ENCODE measurements at places on chromosomes 1 and 21.

DNA sequence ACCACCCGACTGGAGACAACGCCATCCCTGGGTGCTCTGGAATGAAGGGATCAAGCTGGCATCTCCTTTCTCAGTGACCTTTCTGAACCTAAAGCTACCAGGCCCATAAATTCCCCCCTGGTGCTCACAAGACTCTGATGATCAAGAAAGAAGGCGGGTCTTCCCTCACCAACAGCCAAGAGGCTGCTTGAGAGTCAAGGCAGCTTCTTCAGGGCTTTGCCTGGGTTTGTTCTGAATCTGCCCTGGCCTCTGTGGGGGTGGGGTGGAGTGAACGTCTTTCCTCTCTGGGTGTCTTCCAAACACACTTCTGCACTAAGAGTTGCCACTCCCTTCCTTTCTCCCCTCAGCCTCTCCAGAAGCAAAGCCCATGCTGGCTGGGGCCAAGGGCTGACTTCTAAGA, 36.1 kb downstream of the CD247 start:
- no peak for DNase-seq

GRCh38 chr1:27405074-27405473, 12.7 kb downstream of the GPR3 start:
- no peak for DNase-seq

GRCh38 chr1:93993731-93994130, 84.5 kb upstream of the GCLM start:
- DNase-seq: peak; percentile 46

GRCh38 chr1:7810395-7810794, 26.3 kb downstream of the PER3 start:
- no peak for DNase-seq

GRCh38 chr1:99544328-99544727, 101.6 kb upstream of the PALMD start:
- no peak for DNase-seq

DNA sequence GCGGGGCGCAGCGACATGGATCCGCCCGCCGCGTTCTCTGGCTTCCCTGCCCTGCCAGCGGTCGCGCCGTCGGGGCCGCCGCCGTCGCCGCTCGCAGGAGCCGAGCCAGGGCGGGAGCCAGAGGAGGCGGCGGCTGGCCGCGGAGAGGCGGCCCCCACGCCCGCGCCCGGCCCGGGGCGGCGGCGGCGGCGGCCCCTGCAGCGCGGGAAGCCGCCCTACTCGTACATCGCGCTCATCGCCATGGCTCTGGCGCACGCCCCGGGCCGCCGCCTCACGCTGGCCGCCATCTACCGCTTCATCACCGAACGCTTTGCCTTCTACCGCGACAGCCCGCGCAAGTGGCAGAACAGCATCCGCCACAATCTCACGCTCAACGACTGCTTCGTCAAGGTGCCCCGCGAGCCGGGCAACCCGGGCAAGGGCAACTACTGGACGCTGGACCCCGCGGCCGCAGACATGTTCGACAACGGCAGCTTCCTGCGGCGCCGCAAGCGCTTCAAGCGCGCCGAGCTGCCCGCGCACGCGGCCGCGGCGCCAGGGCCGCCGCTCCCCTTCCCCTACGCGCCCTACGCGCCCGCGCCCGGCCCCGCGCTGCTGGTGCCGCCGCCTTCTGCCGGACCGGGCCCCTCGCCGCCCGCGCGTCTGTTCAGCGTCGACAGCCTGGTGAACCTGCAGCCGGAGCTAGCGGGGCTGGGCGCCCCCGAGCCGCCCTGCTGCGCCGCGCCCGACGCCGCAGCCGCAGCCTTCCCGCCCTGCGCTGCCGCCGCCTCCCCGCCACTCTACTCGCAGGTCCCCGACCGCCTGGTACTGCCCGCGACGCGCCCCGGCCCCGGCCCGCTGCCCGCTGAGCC, 459 bp downstream of the FOXE3 start:
- no peak for DNase-seq

DNA sequence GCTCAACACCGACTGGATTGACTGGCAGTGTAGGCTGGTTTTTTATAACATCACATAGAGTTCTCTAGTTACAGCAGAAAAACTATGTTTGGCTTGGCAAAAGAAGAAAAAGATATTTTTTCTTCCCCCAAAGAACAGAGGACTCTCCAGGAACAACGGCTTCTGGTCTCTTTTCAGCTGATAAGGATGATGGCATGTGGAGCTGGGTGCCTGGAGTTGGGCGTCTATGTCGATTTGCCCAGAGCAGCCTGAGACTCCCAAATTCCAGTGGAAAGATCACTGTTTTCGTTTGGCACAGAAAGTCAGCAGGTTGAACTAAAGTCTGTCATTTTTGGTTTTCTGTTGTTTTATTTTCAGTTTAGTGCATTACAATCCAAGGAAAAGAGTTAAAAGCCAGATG, 91.1 kb downstream of the SMYD2 start:
- DNase-seq: no peak

GRCh38 chr1:204075139-204075521, 2.2 kb downstream of the SOX13 start:
- no peak for DNase-seq

DNA sequence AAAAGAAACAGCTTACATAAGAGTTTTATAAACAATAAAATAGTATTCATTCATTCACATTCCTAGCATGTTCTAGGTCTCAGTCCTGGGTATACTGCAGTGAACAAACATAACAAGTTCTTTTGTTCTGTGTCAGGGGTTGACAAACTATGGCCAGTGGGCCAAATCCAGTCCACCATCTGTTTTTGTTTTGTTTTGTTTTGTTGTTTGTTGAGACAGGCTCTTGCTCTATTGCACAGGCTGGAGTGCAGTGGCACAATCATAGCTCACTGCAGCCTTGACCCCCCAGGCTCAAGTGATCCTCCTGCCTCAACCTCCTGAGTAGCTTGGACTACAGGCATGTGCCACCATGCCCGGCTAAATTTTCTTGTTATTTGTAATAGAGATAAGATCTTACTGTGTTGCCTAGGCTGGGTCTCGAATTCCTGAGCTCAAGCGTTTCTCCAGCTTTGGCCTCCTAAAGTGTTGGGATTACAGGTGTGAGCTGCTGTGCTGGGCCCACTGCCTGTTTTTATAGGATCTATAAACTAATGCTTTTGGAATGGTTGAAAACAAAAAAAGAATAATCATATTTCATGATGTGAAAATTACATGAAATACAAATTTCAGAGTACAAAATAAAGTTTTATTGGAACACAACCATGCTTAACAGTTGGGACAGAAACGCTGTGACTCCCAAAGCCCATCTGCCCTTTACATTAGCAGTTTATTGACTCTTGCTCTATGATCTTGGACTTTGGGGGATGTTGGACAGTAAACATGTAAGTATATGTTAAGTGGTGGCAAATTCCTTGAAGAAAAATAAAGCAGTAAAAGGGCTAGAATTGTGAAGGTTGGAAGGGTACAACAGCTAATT, 17.9 kb downstream of the CAPZA1 start:
- no peak for DNase-seq

GRCh38 chr1:64962441-64962840, 3.9 kb downstream of the JAK1 start:
- DNase-seq: no peak

DNA sequence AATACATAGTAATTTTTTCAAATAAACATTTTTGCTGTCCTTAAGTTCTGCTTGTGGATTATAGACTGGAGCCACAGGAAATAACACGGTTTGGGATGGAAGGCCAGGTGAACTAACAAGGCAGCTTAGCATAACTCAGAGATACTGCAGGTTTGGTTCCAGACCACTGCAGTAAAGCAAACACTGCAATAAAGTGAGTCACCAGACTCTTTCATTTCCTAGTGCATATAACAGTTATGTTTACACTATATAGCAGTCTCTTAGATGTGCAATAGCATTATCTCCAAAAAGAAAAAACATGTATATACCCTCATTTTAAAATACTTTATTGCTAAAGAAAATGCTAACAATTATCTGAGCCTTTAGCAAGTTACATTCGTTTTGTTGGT, 22.0 kb downstream of the LRRC42 start:
- DNase-seq: no peak

GRCh38 chr1:179955287-179955680, 674 bp downstream of the CEP350 start:
- no peak for DNase-seq

DNA sequence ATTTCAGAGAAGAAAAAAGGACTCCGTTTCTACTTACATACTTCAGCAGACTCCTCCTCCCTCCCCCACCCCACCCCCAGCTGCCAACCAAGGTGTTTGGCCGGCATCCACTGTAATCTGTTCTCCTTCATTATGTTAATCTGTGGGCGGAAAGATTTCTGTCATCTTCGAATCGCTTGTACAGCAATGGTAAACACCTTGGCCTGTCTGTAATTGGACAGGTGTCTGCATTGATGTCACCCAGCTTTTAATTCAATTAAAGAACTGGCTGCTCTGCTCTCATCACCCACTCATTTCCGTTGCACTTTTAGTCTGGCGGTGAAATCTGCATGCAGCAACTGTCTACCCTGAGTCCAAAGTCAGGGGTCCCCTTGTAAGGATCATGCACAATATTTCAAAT, 368.6 kb downstream of the USH2A start:
- DNase-seq: peak; percentile 35
